IPS DF 6.9 (cell line): ENCODE measurements at places on chromosomes 3 and 15.

- no peak for DNase-seq
Measured at GRCh38 chr15:50850003-50850402, 58.5 kb upstream of the AP4E1 start.

DNA sequence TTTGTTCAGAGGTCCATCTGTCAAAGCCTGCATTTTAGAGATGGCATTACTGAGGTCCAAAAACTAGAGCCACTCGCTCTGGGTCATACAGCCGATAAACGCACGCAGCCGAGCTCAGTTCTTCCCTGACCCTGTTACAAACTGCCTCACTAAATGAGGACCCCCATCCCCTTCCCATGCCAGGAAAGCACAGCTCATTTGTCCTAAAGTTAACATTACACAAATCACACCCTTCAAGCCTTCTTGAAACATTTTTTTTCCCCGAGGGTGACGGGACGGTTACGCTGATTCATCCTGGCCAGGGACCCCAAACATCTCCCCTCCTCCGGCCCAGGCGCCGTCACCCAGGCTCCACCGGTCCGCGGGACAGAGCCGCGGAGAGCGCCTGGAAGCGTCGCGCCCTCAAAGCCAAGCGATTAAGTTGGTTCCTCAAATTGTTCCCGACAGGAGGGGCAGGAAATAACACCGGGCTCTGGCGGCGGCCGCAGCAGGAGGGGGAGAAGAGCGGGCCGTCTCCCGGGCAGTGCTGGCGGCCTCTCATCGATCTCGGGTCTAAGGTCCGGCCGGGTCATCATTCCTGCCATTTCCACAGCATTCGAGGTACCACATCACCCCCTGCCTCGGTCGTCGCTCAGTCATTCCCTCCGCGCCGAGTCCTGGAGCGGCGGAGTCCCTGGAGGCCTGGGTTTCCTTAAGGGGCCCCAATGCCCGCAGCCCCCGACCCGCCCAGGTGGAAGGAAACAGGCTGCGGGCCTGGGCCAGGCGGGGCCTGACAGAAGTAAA is 619 bp upstream of the CMTM8 start:
- no peak for DNase-seq

GRCh38 chr15:63473749-63473998 is 30.7 kb upstream of the USP3 start:
- no peak for DNase-seq

GRCh38 chr3:12796171-12797123 is at the start of gene CAND2:
Gene CAND2 (plus strand): TSS chr3:12796680. CDS start chr3:12796721, 41 bp downstream.
- no peak for DNase-seq
